ENCODE measurements at places on chromosomes 1 and 21. TPM values are rescaled to one million over a fixed set of nuclear protein-coding genes. Genes with fewer than 3 reads are reported as not detected.
A peak's percentile ranks its signal among the peaks of the same experiment; 100 is the strongest.

OR2L5 gene
- total RNA-seq, result not detected

ANGPTL1 gene
- total RNA-seq, result not detected

MRPS6 gene
- total RNA-seq, result 108 TPM

CYP4B1 gene
- not detected for total RNA-seq

- H3K4me1 ChIP-seq, result peaks cover 15% of the 10 kb centered on the region
- H3K36me3 ChIP-seq, result no peaks in the 10 kb centered on the region
- no peaks in the 10 kb centered on the region for H3K27me3 ChIP-seq
Observed at GRCh38 chr1:68449901-68450300, at the start of gene RPE65. Gene RPE65 (minus strand): TSS chr1:68449954. CDS start chr1:68449905, 49 bp downstream.

DNA sequence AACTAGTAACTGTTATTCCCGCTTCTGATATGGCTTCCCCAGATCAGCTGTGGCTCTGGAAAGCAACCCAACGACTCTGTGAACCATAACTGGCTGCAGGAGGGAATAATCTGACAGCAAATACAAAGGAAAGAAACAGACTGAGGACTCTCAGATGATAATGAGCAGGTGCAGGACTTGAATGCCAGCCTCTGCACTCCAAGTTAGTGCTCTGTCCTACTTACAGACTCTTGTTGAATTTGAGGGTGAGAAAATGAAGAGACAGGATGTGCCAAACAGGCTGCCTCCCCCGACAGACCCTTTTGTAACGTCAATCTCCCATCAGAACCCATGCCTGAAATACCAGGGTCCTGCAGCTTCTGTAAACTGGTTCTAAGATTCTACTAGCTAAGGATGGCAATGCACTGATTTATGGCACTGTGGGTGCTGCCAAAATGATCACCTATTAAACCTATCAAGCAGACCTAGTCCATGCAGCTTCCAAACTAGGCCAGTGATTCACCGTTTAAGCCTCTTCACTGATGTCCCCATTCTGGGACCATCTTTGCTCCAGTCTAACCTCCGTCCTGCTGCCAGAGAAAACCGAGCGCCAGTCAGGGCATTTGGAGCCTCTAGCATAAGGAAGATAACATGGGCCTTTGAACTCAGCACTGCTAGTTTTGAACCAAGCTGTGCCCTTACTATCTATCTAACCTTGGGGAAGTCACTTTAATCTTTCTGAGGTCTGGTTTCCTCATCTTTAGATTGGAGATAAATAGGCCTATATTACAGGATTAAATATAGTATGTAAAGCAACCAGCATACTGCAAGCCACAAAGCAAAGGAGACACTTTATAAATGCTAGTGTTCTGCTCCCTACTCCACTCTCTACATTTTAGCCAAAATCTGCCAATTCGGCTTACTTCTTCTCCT, 4.8 kb downstream of the MKNK1 start:
- peaks cover 5% of the 10 kb centered on the region for H3K4me1 ChIP-seq
- no peaks in the 10 kb centered on the region for H3K36me3 ChIP-seq
- H3K27me3 ChIP-seq, result no peaks in the 10 kb centered on the region
- H3K4me3 ChIP-seq, result no peak overlapping the region

- H3K4me1 ChIP-seq, result peaks cover 2% of the 10 kb centered on the region
- H3K27ac ChIP-seq, result no peak overlapping the region
- DNase-seq, result no peak
- no peaks in the 10 kb centered on the region for H3K27me3 ChIP-seq
Observed at GRCh38 chr21:38951095-38951730, 145.5 kb downstream of the ETS2 start.

DNA sequence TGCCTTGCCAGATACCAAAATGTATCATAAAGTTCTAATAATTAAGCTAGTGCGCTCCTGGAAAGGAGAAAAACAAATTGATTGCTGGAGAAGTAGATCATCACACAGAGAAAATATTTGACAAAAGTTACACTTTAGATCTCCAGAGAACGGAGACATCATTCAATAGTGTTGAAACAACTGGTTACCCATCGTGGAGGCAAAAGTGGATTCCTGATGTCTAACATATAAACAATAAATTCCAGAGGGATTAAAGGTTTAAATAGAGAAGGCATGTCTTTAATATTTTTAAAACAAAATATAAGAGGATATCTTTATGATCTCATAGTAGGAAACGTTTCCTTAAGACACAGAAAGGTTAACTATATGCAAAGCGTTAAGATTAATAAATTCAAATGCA, 41.0 kb downstream of the NRIP1 start:
- no peak overlapping the region for H3K27ac ChIP-seq
- peaks cover 10% of the 10 kb centered on the region for H3K4me1 ChIP-seq
- H3K27me3 ChIP-seq, result no peaks in the 10 kb centered on the region

DNA sequence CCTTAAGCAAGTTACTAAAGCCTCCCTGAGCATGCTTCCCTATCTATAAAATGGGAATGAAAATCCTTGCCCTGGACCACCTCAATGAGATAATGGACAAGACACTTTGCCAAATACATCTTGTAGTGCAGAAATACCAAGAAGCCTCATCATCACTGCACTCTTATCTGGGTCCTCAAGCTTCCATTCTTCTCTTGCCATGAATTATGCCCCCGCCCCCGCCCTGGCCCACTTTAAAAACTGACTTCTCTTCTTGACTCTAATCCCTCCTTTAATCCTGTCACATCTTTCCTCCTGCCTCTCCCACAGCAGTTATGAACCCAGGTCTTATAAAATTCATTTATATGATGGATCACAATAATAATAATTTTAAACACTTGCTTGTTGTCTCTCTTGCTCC, 14.8 kb downstream of the ARHGEF11 start:
- H3K27me3 ChIP-seq, result no peaks in the 10 kb centered on the region
- H3K4me1 ChIP-seq, result peaks cover 14% of the 10 kb centered on the region
- H3K36me3 ChIP-seq, result no peaks in the 10 kb centered on the region

DNA sequence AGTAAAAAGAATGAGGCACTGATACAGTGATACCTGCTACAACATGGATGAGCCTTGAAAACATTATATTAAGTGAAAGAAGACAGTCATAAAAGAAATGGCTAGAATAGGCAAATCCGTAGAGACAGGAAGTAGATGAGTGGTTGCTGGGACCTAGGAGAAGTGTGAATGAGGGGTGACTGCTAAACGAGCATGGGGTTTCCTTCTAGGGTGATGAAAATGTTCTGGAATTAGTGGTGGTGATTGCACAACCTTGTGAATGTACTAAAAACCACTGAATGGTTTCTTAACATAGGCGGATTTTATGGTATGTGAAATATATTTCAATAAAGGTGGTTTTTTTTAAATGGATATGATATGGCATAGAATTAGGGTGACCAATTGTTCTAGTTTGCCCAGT, 12.6 kb upstream of the SERINC2 start:
- DNase-seq, result no peak
- no peaks in the 10 kb centered on the region for H3K4me1 ChIP-seq
- peaks cover 2% of the 10 kb centered on the region for H3K27me3 ChIP-seq
- H3K4me3 ChIP-seq, result no peak overlapping the region
- H3K27ac ChIP-seq, result no peak overlapping the region

DNA sequence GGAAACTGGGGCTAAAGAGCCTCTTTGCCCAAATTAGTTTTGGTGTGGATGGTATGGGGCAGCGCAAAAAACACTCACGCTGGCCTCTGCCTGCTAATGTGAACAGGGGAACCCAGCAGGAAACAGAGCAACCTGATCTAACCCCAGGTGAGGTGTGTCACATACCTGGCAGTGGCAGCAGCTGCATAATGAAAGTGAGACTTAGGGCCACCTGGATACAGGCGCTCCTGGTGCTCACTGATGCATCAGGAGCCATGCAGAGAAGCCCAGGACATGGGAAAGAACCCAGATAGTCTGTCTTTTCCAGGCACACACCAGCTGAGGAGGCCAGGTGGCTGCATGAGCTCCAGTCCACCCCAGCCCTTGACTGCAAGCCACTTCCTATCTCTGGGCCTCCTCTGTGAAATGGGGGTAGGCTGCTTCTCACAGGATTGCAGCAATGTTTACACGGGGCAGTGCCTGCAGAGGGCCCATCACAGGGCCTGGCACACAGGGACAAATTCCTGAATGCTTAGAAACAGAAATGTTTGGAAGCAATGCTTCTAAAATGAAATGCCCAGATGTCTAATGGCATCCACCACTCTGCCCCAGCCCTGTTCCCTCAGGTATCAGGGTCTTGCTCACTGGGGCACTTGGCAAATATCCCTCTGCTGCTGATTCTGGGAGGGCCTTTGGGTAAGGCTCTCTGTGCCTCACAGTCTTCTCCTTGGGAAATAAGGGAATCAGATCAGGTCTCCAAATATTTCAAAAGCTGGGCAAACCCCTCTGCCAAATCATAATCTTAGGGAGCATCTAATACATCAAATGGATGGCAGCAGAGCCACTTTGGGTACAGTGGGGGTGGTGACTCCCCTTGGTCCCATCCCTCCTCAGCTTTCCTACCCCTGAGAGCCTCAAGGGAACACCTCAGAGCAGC, 19.9 kb downstream of the DHCR24 start:
- H3K27me3 ChIP-seq, result no peaks in the 10 kb centered on the region
- H3K4me1 ChIP-seq, result peaks cover 1% of the 10 kb centered on the region

GRCh38 chr1:228786361-228787129, 51.3 kb downstream of the RHOU start:
- no peak for DNase-seq
- peaks cover 7% of the 10 kb centered on the region for H3K4me1 ChIP-seq
- no peak overlapping the region for H3K4me3 ChIP-seq
- H3K27ac ChIP-seq, result no peak overlapping the region
- no peaks in the 10 kb centered on the region for H3K36me3 ChIP-seq
- H3K27me3 ChIP-seq, result no peaks in the 10 kb centered on the region

DNA sequence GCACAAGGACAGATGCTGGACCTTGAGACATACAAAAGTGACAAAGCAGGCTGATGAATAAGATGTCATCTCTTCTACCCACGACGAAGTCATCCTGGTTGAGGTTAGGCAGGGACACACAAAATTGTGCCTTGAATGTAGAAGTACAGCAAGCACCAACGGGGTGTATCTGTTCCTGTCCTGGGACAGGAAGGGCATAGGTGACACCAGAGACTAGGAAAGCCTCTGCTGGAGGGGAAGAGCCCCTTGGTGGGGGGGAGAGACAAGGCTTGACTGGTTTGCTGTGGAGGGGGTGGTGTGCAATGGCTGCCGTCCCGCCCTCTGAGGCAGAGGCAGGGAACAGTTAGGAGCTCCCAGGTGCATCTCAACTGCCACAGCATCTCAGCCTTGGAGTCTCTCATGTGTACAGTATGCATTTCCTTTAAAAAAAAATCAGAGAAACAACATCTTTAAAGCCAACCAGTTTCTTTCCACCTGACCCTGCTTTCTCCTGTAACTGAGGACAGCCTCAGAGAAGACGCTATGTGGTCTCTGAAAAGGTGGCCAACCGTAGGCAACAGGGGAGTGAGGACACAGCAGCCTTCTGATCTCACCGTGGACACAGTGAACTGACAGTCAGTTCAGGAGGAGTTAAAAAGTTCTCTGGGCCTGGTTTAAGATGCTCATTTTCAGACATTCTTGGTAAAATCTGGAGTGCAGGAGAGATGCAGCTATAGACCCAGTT, 17.7 kb upstream of the GFI1 start:
- no peak for DNase-seq
- H3K36me3 ChIP-seq, result no peaks in the 10 kb centered on the region
- H3K4me3 ChIP-seq, result no peak overlapping the region

DNA sequence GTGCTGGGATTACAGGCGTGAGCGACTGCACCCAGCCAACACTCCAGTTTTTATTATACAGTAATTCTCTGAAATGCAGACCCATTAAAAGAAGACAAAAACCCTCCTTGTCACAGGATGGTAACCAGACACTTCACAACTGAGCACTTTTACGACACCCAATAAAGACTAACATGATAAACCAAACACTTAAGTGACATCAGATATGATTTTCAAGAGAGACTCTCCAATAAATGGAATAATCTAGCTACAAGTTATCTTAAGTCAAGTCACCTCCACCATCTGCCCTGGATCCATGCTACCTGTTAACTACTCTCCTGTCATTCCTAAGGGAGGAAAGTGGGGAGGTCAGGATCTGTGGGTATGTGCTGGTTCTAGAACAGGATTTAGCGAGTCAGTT, 5.6 kb downstream of the GNG12 start:
- peaks cover 7% of the 10 kb centered on the region for H3K4me1 ChIP-seq
- no peak overlapping the region for H3K27ac ChIP-seq
- no peaks in the 10 kb centered on the region for H3K36me3 ChIP-seq

GRCh38 chr1:3054474-3054873, 14.5 kb upstream of the PRDM16 start:
- H3K27ac ChIP-seq, result no peak overlapping the region
- no peak for DNase-seq
- H3K4me1 ChIP-seq, result no peaks in the 10 kb centered on the region
- H3K27me3 ChIP-seq, result peaks cover 54% of the 10 kb centered on the region
- no peaks in the 10 kb centered on the region for H3K36me3 ChIP-seq
- H3K4me3 ChIP-seq, result no peak overlapping the region

DNA sequence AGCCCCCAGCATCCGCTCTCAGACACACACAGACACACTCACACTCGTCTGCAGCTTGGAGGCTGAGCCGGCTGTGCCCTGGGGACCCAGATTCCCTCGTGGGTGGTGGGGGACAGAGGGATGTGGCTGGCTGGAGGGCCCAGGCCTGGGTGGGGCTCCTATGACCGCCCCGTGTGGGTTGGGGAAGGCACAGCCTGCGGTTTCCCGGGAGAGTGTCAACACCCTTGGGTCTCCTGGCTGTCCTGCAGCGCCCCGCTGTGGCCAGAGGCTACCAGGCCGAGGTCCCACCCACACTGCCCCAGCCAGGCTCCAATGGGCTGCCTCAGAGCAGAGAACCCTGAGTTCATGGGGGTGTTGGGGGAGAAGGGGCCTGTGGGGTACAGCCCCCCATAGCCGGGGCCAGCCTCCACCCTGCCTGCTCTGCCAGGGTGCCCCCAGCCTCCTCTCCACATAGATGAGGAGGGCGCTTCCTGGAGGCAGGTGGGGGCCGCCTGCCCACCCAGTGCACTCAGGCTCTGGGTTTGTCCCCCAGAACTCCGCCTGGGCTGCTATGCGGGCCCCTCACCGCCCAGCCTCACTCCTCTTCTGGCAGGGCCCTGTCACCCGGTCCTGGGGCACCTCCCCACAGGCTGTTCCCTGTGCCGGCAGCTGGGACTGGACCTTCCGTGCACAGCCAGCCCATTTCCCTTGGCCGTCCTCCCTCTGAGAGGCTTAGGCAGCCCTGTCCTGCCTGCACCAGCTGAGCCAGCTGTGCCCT, at the start of gene TTC34:
Gene TTC34, minus strand, starts transcription at position 159 of the 757 bp plus-strand sequence. CDS start 866 bp downstream, outside the sequence.
- no peaks in the 10 kb centered on the region for H3K4me1 ChIP-seq
- no peaks in the 10 kb centered on the region for H3K27me3 ChIP-seq
- no peak within 1 kb of the TSS for H3K4me3 ChIP-seq
- DNase-seq, result no peak
- no peak within 1 kb of the TSS for H3K27ac ChIP-seq
- no peaks in the 10 kb centered on the region for H3K36me3 ChIP-seq

GRCh38 chr1:2141025-2141424, 53.5 kb downstream of the FAAP20 start:
- H3K36me3 ChIP-seq, result no peaks in the 10 kb centered on the region
- no peak overlapping the region for H3K27ac ChIP-seq
- DNase-seq, result no peak
- H3K4me3 ChIP-seq, result no peak overlapping the region
- no peaks in the 10 kb centered on the region for H3K4me1 ChIP-seq
- no peaks in the 10 kb centered on the region for H3K27me3 ChIP-seq

- H3K4me3 ChIP-seq, result peak overlapping the region; percentile 50
- H3K27me3 ChIP-seq, result peaks cover 7% of the 10 kb centered on the region
- DNase-seq, result peak; percentile 90
- H3K27ac ChIP-seq, result no peak overlapping the region
- peaks cover 5% of the 10 kb centered on the region for H3K4me1 ChIP-seq
- no peaks in the 10 kb centered on the region for H3K36me3 ChIP-seq
Observed at GRCh38 chr1:156160743-156161171, 7.4 kb downstream of the SEMA4A start.

GRCh38 chr1:214662223-214662785, 59.3 kb downstream of the CENPF start:
- H3K27me3 ChIP-seq, result no peaks in the 10 kb centered on the region
- no peak for DNase-seq
- H3K4me1 ChIP-seq, result no peaks in the 10 kb centered on the region

All from neural progenitor cell (in vitro differentiated cells).